Activated B cell treated with CpG ODN at 0.5 μM for 24 hours (primary cell): ENCODE measurements at places on chromosomes 12 and 14. TPM values are rescaled to one million over a fixed set of nuclear protein-coding genes. Genes with fewer than 3 reads are reported as not detected.

The SERPINA3 gene
- total RNA-seq: not detected in 2 replicates

DNA sequence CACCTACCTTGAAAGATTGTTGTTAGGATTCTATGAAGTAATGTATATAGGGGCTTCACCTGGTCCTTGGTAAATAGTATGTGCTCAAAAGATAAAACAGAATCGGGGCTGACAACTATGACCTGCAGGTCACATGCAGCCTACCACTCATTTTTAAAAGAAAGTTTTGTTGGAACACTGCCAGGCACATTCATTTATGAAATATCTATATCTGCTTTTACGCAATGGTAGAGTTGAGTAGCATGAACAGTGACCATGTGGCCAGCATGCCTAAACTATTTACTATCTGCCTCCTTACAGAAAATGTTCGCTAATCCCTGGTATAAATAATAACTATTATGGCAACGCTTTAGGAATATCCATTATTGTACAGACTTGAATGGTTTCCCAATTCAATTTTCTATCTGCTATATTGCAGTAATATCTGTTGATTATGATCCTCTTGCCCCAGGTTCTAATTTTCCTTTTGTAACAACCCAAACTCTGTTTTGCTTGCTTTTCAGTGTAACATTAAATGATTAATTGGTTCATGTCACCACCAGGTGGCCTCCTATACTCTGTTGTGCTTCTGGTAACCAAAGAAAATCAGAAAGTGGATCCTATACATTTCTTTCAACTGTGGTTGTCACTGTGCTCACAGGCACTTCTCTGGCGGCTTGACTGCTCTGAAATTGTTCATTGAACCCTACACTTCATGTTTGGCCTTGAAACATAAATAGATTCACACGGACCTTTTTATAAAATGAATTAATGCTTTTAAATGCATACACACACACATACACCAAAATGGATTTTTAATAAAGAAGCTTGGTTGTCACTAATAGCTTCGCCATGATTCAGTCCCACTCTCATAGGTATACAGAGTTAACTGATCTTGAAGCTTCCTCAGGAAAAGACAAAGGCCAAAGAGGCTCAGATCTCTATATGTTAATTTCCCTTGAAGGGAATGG lies 227.7 kb upstream of the NPAS3 start:
- no peak overlapping the region for H3K27ac ChIP-seq
- no peaks in the 10 kb centered on the region for H3K27me3 ChIP-seq
- DNase-seq: no peak
- H3K4me1 ChIP-seq: no peaks in the 10 kb centered on the region
- H3K36me3 ChIP-seq: no peaks in the 10 kb centered on the region

- H3K27me3 ChIP-seq: no peaks in the 10 kb centered on the region
- no peak for DNase-seq
- no peaks in the 10 kb centered on the region for H3K4me1 ChIP-seq
- H3K27ac ChIP-seq: no peak overlapping the region
- no peak overlapping the region for H3K4me3 ChIP-seq
Measured at GRCh38 chr12:28857369-28857768, 291.7 kb upstream of the FAR2 start.

- no peak for DNase-seq
- H3K4me3 ChIP-seq: no peak overlapping the region
- peaks cover 32% of the 10 kb centered on the region for H3K36me3 ChIP-seq
- H3K4me1 ChIP-seq: peaks cover 94% of the 10 kb centered on the region
- H3K27ac ChIP-seq: peak overlapping the region; percentile 70
Measured at GRCh38 chr12:111436811-111437210, 31.1 kb downstream of the SH2B3 start.

- H3K27ac ChIP-seq: no peak overlapping the region
- peaks cover 34% of the 10 kb centered on the region for H3K27me3 ChIP-seq
- no peak overlapping the region for H3K4me3 ChIP-seq
- no peaks in the 10 kb centered on the region for H3K4me1 ChIP-seq
- no peak for DNase-seq
Measured at GRCh38 chr12:113778432-113779132, 187.5 kb downstream of the RBM19 start.

DNA sequence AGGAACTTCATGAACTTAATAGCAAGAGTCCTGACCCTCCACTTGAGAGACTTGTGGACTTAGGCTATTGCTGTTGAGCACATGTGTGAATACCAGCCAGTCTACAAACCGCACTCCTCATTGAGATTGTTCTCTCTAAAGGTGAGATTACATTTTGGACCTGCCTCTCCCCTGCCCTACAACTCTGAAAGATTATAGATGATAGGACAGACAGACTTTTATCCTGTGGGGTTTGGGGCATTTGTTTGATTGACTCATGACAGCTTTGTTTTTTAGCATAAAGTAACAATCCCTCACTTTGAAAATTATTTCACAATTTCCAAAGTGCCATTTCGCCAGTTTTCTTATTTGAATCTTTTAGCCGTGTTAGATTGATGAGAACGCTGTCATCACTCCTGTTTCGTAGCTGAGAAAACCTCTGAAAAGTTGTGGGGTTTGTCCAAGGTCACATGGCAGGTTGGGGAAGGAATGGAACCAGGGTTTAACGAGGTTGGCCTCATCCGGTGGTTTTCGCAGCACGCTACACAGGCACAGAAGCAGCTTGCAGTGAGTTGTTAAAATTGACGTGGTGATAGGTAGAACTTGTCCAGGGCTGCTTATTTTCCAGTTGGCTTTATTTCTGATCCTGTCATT lies 836 bp downstream of the EVL start:
- H3K36me3 ChIP-seq: peaks cover 28% of the 10 kb centered on the region
- H3K27ac ChIP-seq: peak overlapping the region; percentile 98
- H3K27me3 ChIP-seq: no peaks in the 10 kb centered on the region
- DNase-seq: peak; percentile 41
- peak overlapping the region; percentile 94 for H3K4me3 ChIP-seq

The TAS2R19 gene
- total RNA-seq: 2.9 and 4.0 TPM in 2 replicates

The TEAD4 gene
- total RNA-seq: 0.27 TPM in 1 of 2 replicates, not detected in the other

- no peak overlapping the region for H3K27ac ChIP-seq
- H3K4me3 ChIP-seq: no peak overlapping the region
- H3K4me1 ChIP-seq: peaks cover 3% of the 10 kb centered on the region
- H3K27me3 ChIP-seq: peaks cover 13% of the 10 kb centered on the region
- DNase-seq: no peak
Measured at GRCh38 chr12:22399464-22400180, 65.1 kb upstream of the ST8SIA1 start.

GRCh38 chr14:92412912-92413311 lies 89.9 kb downstream of the SLC24A4 start:
- no peak overlapping the region for H3K4me3 ChIP-seq
- H3K27ac ChIP-seq: no peak overlapping the region
- peaks cover 9% of the 10 kb centered on the region for H3K4me1 ChIP-seq
- no peak for DNase-seq
- peaks cover 16% of the 10 kb centered on the region for H3K27me3 ChIP-seq
- no peaks in the 10 kb centered on the region for H3K36me3 ChIP-seq

- no peaks in the 10 kb centered on the region for H3K27me3 ChIP-seq
- no peak overlapping the region for H3K4me3 ChIP-seq
- H3K4me1 ChIP-seq: no peaks in the 10 kb centered on the region
- H3K27ac ChIP-seq: no peak overlapping the region
Measured at GRCh38 chr12:23760495-23760894, 189.0 kb downstream of the SOX5 start.

The PLA2G1B gene
- total RNA-seq: not detected in 2 replicates

DNA sequence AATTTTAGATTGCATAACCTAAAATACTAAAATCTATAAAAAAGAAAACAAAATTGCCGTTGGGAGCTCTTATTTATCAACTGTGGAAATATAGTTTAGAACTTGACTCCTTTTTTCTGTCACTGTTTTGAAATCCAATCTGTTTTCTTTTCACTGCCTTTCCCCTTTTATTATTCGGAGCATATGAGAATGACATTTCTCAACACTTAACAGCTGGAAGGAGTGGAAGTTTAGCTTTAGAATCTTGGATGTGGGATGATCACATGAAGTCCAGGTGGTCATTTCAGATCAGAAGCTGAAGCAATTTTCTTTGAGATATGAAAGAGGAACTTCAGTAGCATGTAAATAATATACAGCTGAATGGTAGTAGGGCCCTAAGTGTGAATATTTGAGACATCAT lies 16.7 kb downstream of the TRHDE start:
- H3K27me3 ChIP-seq: no peaks in the 10 kb centered on the region
- no peaks in the 10 kb centered on the region for H3K4me1 ChIP-seq
- H3K27ac ChIP-seq: no peak overlapping the region
- H3K36me3 ChIP-seq: no peaks in the 10 kb centered on the region

The ARF6 gene
- 136 and 142 TPM in 2 replicates for total RNA-seq

DNA sequence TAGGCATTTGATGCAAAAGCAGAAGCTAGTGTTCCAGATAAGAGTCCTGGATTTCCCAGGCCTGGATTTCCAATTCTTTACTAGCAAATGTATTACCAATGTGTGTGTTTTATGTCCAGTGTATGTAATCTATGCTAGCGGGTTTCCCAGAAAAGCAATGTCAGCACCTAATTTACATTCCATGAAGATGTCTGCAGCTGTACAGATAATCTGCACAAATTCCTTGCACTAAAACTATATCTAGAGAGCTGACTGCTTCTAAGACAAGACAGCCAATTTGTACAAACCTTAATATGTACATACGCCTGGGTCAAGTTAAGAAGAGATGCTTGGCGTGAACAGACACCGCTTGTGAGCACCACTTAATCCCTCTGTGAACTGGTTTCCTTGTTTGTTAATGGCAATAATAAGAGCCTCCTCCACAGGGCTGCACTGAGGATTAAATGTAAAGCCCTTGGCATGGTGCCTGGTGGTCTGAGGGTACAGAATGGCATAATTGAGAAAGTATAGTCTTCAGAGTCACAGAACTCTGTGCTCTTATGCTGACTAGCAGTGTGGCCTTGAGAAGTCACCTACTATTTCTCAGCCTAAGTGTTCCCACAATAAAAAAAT lies 185.6 kb downstream of the EPS8 start:
- H3K4me3 ChIP-seq: no peak overlapping the region
- no peak overlapping the region for H3K27ac ChIP-seq
- DNase-seq: no peak
- no peaks in the 10 kb centered on the region for H3K27me3 ChIP-seq

- no peak for DNase-seq
- no peak overlapping the region for H3K4me3 ChIP-seq
- H3K4me1 ChIP-seq: peaks cover 28% of the 10 kb centered on the region
- no peaks in the 10 kb centered on the region for H3K27me3 ChIP-seq
Measured at GRCh38 chr14:31418440-31418839, 1.9 kb downstream of the HEATR5A start.

DNA sequence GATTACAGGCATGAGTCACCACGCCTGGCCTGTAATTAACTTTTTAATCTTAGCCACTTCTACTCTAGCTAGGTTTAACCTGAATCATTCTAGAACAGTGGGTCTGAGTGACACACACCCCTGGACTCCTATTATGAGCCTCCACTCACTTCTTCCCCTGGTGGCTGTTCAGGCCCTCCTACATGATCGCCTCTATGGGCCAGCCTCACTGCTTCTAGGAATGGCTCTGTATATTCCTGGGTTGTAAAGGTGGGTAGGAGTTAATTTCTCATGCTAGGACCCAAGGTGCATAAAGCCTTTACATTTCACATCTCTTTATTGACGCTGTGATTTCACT lies 8.0 kb upstream of the RNU6-8 start:
- no peaks in the 10 kb centered on the region for H3K36me3 ChIP-seq
- no peak overlapping the region for H3K4me3 ChIP-seq
- no peak for DNase-seq
- H3K27me3 ChIP-seq: peaks cover 3% of the 10 kb centered on the region
- H3K4me1 ChIP-seq: peaks cover 7% of the 10 kb centered on the region
- H3K27ac ChIP-seq: no peak overlapping the region

The NRIP2 gene
- total RNA-seq: not detected in 2 replicates

DNA sequence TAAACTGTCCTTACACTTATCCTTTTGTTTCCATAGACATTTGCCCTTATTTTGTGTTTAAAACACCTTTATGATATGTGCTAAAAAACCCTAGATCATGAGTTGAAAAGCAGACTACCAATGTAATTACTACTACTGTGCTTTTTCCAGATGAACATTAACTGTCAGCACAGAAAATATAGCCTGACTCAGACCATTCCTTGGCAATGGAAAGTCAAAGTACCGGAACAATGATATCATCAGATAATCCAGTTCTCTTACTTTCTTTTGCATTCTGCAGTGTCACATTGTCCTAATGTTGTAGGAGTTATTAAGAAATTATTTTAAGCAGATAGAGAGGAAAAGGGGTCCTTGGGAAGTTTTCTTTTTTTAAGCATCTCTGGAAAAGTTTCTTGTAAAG lies 1189.0 kb upstream of the FLRT2 start:
- H3K27ac ChIP-seq: no peak overlapping the region
- H3K4me3 ChIP-seq: no peak overlapping the region
- H3K36me3 ChIP-seq: no peaks in the 10 kb centered on the region
- H3K27me3 ChIP-seq: no peaks in the 10 kb centered on the region

- H3K27me3 ChIP-seq: peaks cover 28% of the 10 kb centered on the region
- no peak for DNase-seq
- H3K27ac ChIP-seq: no peak overlapping the region
- no peak overlapping the region for H3K4me3 ChIP-seq
- H3K4me1 ChIP-seq: no peaks in the 10 kb centered on the region
- no peaks in the 10 kb centered on the region for H3K36me3 ChIP-seq
Measured at GRCh38 chr14:99250636-99251208, 21.3 kb downstream of the BCL11B start.

The SMCO3 gene
- not detected in 2 replicates for total RNA-seq

The GDF3 gene
- total RNA-seq: not detected in 2 replicates

The SERPINA1 gene
- 0.31 TPM in 1 of 2 replicates, not detected in the other for total RNA-seq

The TC2N gene
- total RNA-seq: 9.4 and 12.1 TPM in 2 replicates

The OR4E1 gene
- not detected in 2 replicates for total RNA-seq

GRCh38 chr12:123491056-123491455 lies 33.1 kb downstream of the SNRNP35 start:
- H3K4me3 ChIP-seq: no peak overlapping the region
- no peaks in the 10 kb centered on the region for H3K36me3 ChIP-seq
- H3K27ac ChIP-seq: no peak overlapping the region
- H3K4me1 ChIP-seq: no peaks in the 10 kb centered on the region

DNA sequence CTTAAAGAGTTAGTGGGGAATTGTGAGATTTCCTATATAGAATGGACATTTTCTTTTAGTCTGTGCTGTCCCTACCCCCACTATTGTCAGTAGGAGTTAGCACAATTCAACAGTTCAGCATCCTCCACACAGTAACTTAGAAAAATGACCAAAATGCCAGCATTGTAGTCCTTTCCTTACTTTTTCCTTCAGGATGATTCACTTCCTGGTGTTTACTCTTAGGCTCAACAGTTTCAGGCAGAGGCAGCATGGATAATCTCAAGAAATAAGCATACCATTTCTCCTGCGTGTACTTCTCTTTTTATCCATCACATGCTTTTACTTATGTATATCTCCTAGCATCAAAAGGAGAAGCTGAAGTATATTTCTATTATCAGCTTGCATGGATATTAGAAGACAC lies 683.4 kb downstream of the SLC16A7 start:
- H3K27me3 ChIP-seq: no peaks in the 10 kb centered on the region
- H3K27ac ChIP-seq: no peak overlapping the region
- no peak overlapping the region for H3K4me3 ChIP-seq

- H3K4me1 ChIP-seq: no peaks in the 10 kb centered on the region
- no peaks in the 10 kb centered on the region for H3K36me3 ChIP-seq
- H3K4me3 ChIP-seq: no peak overlapping the region
- H3K27me3 ChIP-seq: peaks cover 22% of the 10 kb centered on the region
- no peak overlapping the region for H3K27ac ChIP-seq
Measured at GRCh38 chr14:92389598-92390158, 66.7 kb downstream of the SLC24A4 start.

- DNase-seq: no peak
- H3K27me3 ChIP-seq: peaks cover 4% of the 10 kb centered on the region
- no peaks in the 10 kb centered on the region for H3K4me1 ChIP-seq
- H3K36me3 ChIP-seq: no peaks in the 10 kb centered on the region
- H3K4me3 ChIP-seq: no peak overlapping the region
- no peak overlapping the region for H3K27ac ChIP-seq
Measured at GRCh38 chr12:51773145-51773869, 75.2 kb downstream of the FIGNL2 start.

The TROAP gene
- 2.0 and 3.1 TPM in 2 replicates for total RNA-seq
